A549 treated with Mapracorat at 1 μM for 4 hours (cell line): ENCODE measurements at places on chromosomes 2 and 18. TPM values are rescaled to one million over a fixed set of nuclear protein-coding genes. Genes with fewer than 3 reads are reported as not detected.

The GPD2 gene
- 18.7 to 28.3 TPM (median 27.4 TPM) in 5 replicates for total RNA-seq

The SCYGR4 gene
- not detected in 5 replicates for total RNA-seq

The MERTK gene
- 1.9 to 3.0 TPM (median 2.0 TPM) in 5 replicates for total RNA-seq

The POTEC gene
- not detected in 5 replicates for total RNA-seq

The MAP3K19 gene
- total RNA-seq: not detected in 5 replicates

The AGXT gene
- total RNA-seq: not detected in 5 replicates

The SNTG2 gene
- total RNA-seq: not detected in 5 replicates

The SEC11C gene
- 49.9 to 66.9 TPM (median 58.9 TPM) in 5 replicates for total RNA-seq

The DSG4 gene
- total RNA-seq: not detected in 5 replicates

The ANKRD44 gene
- 1.2 to 3.3 TPM (median 2.7 TPM) in 5 replicates for total RNA-seq

The ABCG5 gene
- not detected in 5 replicates for total RNA-seq

The DCC gene
- not detected in 5 replicates for total RNA-seq

The TMEM178A gene
- total RNA-seq: 0.12 to 0.27 TPM (median 0.18 TPM) in 4 of 5 replicates, not detected in the other
